ENCODE measurements at places on chromosomes 2 and 18.

GRCh38 chr18:10094655-10095054 lies 180.8 kb downstream of the VAPA start:
- DNase-seq = no peak

DNA sequence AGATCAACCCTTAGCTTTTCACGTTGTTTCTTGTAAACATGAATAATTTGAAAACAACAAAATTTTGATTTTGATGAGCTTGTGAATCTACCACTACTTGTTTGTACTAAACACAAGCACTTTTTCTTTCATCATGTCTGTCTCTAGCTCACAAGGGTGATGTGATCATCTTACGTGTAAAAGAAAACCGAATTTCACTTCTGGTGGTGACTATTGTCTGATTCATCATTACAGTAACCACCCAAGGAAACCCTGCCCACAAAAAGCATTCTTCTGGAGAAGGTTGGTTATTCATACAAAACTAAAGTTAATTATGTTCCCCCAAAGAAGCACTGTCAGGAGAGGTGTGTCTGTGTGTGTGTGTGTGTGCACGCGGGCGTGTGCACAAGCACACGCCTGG lies 285.4 kb downstream of the ZNF516 start:
- no peak for DNase-seq

- DNase-seq = no peak
These were observed 126.9 kb downstream of the CYRIA start for GRCh38 chr2:16538707-16539106.

GRCh38 chr2:99786636-99787390 lies 297.0 kb upstream of the REV1 start:
- no peak for DNase-seq

DNA sequence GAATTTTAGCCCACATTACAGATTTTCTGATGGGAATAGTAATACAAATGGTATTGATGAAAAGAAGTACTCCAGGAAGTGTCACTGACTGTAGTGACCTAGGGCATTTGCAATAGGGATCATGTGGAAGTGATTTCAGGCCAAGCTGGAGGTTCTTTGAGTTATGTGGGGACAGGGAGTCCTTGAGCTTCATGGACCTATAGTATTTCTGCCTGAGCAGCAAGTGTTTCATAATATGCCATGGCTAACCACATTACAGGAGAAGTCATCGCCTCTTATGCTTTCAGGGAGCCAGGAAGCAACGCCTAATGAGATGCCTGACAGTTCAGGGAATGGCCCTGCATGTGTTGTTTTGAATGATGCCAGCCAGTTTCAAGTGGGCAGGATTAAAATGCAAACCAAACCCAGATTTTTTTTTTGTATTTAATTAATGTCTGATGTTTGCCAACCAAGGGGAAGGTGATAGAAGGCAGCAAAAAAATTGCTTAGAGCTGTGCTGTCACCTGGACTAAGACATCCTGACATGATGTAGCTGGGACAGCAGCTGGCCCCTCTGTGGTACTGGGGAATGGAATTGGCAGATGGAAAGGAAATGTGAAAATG lies 109.5 kb downstream of the RAPGEF4 start:
- no peak for DNase-seq

- no peak for DNase-seq
These were observed 16.2 kb downstream of the KLF7 start for GRCh38 chr2:207149249-207150213.

DNA sequence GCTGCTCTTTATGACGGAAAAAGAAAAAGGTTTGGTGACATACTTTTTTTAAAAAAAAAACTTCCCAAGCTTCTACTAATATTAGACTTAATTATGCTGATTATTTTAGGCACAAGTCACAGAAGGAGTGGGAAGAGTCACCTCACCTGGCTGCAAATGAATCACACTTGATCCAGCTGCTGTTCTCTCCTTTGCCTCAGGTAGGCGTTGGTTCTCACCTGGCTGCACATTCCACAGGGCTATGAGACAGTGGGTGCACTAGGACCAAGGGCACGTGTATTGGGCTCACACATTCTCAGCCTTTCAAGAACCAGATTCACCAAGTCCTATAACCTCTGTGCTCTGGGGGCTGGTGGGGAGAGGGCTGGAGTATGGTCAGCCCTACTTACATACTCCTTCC lies 93.3 kb downstream of the TGFA start:
- no peak for DNase-seq

- DNase-seq = no peak
These were observed 42.1 kb upstream of the REL start for GRCh38 chr2:60839126-60839813.

- no peak for DNase-seq
These were observed 463 bp downstream of the SMC6 start for GRCh38 chr2:17752892-17753802.

- no peak for DNase-seq
These were observed 3.2 kb downstream of the GALNT5 start for GRCh38 chr2:157260533-157261198.

DNA sequence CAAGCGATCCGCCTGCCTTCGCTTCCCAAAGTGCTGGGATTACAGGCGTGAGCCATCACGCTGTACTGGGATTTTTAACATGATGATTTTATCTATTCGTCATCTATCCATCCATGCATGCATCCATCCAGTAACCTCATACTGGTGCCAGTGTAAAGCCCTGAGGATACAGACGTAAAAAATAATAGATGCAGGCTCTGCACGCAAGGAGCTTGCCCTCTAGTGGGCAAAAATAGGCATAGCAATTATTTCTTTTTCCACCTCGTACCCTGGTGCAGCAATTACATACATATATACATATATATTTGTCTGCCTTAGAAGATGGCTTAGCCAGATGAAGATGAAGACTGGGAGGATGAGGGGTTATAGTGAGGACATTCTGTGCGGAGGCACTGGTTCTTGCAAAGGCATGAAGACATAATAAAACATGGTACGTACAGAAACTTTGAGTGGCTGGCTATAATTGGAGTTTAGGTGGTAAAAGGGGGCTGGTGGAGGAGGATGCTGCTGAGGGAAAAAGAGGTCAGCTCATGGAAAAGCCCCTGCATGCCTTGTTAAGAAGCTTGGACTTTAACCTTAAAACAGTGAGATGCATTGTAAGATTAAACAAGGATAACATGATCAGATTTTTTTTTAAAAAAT lies 19.6 kb upstream of the RPIA start:
- DNase-seq = no peak

DNA sequence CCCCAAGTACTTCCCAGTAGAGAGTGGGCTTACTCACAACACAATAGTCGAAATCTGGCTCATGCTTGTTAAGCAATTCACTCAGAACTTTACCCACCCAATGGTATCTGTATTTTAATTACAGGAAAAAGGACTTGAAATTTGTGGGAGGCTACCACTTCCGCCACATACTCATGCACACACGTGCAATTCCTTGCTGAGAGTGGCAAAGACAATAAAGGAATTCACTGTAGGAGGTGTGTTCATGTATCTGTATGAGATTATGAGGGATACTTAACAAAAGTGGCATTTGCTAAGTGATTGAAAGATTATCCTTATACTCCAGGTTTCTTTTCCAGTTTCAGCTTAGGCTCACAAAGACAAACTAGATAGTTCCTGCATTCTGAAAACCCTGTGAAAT lies 14.9 kb upstream of the LYPD6 start:
- no peak for DNase-seq

- no peak for DNase-seq
These were observed 246.4 kb upstream of the HDAC4 start for GRCh38 chr2:239647052-239647819.

DNA sequence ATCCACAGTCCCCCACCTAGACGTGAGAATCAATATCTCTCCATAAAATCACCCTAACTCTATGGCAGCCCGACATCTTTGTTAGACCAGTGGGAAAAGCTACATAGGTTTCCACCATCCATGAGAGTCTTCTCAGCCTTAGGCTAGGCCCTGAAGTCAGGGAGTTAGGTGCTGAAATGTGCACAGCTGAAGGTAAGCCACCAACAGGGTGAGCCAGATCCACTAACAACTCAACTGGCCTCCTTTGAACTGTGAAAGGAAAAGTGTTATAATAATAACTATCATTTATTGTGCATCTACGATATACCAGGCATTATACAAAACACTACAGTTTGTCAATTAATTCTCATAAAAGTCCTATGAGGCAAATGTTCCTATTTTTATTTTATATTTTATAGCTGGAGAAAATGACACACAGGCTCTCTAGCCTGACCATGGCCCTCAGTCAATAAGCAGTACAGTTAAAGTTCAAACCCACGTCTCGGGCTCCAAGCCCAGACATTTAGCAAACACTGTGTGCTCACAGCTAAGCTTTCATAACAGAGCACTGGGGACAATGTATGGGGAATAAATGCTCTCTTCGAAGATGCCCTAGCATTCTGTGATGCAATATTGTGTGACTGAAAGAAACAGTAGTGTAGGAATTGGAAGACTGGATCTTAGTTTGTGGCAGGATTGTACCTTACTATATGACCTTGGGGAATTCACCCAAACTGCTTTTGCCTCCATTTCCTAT lies 11.2 kb upstream of the CYP27C1 start:
- DNase-seq = no peak

DNA sequence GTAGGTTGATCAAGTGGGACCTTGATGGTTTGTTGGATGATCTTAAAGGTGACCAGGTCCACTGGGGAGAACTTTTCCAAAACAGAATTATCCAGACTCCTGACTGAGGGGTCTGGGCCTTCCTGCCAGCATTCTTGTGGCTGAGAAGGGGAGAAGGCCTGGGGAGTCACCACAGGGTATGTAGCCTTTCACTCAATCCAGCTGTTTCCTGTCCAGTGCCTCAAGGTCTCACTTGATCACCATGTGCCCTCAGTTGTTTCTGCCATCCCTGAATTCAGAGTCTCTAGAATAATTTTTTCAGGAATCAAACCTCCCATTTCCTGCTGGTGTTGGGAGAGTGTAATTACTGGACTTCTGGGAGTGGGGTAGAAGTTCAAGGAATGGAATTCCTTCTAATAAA lies 54.4 kb upstream of the TANC1 start:
- DNase-seq = no peak

DNA sequence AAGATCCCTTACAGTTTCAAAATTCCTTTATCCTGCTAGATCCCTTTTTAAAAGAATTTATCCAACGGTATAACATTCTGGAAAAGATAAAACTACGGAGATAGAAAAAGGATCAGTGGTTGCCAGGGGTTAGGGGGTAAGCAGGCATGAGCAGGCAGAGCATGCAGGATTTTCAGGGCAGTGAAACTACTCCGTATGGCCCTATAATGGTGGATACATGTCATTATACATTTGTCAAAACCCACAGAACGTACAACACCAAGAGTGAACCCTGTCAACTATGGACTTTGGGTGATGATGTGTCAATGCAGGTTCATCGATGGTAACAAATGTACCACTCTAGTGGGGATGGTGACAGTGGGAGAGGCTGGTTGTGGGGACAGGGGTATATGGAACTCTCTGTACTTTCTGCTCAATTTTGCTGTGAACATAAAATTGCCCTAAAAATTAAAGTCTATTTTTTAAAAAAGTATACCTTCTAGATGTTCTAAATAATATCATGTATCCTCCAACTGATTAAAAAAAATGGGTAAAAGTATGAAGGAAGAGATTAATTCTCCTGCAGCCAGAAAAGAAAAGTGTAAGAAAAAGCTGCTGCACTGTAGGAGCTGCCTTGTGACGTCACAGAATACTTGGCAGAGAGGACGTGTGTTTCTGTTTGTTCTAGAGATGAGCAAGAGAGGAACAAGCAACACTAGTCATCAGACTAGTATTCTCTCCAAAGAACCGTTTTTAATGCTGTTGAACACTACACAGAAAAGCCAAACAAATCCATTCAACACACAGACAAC lies 23.6 kb downstream of the ANKRD44 start:
- no peak for DNase-seq

DNA sequence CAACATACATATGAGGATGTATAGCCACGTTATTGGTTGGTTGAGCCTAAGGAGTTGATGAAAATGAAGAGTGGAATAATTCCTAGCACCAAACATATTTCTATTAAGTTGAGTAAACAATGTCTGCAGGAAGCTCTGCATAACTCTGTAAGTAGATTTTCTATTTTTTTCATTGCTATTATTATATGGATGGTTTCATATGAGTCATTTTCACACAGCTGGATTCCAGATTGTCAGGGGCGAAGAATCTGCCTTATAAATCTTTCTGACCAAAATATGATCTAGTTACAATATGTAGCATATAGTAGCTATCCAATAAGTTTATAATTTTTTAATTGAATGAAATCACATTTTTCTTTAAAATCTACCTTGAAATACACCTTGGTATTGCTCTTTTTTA lies 468.0 kb upstream of the PKDCC start:
- no peak for DNase-seq

DNA sequence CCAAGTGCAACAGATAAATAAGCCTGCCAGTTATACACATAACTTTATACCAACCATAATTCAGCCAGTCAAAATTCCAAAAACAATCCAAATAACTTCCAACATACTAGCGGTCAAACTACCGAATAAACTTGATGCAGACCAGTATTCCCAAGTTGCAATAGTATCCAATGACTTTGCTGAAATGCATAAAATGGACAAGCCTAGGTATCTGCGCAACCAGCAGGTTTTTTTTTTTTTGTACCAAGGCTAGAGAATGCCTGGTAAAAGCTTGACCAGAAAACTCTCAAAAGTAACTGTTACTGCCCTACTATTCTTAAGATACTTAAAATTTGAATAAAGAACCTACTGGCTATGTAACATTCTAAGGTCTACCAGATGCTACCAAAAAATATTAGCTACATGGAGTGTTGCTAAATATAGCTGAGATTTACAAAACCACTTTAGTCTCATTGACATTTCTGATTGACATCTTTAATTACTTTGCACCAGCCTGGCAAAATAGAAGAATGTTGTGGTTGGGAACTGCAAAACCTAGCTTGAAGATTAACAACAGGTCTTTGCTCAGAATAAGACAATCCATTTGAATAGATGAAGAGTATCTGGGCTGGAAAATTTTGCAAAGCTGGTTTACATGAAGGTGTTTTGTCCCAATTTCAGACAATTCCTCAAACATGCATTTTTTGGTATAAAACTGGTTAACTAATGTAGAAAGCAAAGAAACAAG lies 7.3 kb downstream of the SRSF7 start:
- no peak for DNase-seq

GRCh38 chr18:30439174-30439573 lies 603.4 kb downstream of the DSC3 start:
- DNase-seq = no peak

DNA sequence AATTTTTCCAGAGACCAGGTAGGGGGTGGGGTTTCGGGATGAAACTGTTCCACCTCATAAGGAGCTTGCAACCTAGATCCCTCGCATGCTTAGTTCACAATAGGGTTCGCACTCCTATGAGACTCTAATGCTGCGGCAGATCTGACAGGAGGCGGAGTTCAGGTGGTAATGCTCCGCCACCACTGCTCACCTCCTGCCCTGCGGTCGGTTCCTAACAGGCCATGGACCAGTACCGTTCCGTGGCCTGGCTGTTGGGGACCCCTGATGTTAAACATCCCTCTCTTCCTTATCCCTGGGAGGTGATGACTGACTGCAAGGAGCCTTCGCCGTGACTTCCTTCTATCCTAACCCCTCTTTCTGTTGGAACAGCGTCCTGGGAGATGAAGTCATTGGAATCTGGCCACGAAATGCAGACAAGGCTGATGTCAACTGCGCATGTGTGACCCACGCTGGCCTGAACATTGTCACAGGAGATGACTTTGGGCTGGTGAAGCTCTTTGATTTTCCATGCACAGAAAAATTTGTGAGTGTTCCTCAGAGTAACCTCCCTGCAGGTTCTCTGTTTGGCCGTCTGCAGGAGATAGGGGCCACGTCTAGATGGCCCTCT lies 82.4 kb downstream of the RTN4 start:
- DNase-seq = no peak

GRCh38 chr2:44937688-44938240 lies 3.7 kb upstream of the SIX3 start:
- DNase-seq = no peak

- DNase-seq = no peak
These were observed 81.7 kb downstream of the FEZ2 start for GRCh38 chr2:36516136-36516870.

GRCh38 chr18:39959839-39960238 lies 1995.2 kb upstream of the PIK3C3 start:
- no peak for DNase-seq
